ENCODE measurements at places on chromosomes 1 and 21.

DNA sequence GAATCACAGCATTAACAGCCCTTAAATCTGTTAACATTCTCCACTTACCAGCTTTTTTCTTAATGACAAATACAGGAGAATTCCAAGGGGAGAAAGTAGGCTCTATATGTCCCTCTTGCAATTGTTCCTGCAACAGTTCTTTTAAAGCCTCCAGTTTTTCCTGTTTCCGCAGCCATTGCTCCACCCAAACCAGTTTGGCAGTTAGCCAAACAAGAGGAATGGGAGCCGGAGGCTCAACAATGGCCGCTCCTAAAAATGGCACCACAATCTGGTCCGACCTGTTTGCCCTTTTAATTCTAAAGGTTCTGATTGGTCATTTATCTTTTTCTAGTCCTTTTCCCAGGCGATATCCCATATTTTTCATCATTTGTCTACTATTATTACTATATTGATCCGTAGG is 14.0 kb upstream of the L1TD1 start:
- no peak for DNase-seq

DNA sequence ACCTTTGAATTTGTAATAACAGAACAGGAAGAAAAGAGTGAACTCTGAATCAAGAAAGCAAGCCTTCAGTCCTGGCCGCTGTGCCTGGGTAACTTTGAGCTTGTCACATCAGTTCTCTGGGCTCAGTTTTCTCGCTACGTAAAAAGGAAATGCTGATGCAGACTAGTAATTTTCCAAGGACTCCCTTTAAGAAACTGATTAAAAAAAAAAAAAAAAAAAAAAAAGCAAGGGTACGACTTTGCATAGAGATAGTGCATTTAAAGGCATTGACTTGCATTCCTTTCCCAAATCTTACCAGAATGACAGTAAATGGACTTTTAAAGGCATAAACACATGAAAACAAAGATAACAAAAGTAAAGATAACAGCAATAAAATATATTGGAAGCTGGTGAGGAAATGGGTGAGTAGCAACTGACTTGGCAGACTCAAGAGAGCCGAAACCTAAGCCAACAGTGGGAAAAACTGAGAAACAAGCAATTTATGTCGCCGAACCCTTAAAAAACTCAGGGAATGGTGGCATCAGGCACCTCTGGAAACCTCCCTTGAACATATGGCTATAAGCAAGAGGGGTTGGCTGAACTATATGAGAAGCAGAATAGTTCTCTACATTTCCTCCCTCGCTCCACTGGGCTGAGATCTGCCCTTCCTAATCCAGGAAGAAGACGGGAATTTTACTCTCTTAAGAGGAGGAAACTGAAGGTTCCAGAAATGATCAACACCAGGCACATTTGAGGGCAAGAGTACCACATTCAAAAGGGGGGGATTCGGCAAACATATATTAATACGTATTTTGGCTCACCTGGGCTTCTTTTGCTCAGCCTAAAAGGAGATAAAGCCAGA is 189.2 kb downstream of the CDC7 start:
- no peak for DNase-seq

- no peak for DNase-seq
These were observed 755.0 kb downstream of the LTN1 start for GRCh38 chr21:28237661-28238060.

- no peak for DNase-seq
These were observed 77.6 kb downstream of the MATN1 start for GRCh38 chr1:30645807-30646206.

GRCh38 chr21:31618696-31619430 is 40.6 kb upstream of the SOD1 start:
- DNase-seq = no peak

DNA sequence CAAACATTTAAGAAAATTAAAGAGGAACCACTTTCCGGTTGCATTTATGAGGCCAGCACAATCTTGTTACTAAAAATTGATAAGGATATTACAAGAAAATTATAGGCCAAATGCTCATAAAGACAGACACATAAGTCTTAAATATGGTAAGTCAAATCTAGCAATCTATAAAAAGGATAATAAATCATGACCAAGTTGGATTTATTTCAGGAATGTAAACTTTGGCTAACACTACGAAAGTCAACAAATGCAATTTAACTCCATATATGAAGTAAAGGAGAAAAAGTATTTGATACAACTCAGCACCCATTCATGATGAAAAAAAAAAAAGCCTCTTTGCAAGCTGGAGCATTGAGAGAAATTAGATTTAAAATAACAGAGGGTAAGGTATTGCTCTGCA is 6.3 kb downstream of the HHAT start:
- no peak for DNase-seq

DNA sequence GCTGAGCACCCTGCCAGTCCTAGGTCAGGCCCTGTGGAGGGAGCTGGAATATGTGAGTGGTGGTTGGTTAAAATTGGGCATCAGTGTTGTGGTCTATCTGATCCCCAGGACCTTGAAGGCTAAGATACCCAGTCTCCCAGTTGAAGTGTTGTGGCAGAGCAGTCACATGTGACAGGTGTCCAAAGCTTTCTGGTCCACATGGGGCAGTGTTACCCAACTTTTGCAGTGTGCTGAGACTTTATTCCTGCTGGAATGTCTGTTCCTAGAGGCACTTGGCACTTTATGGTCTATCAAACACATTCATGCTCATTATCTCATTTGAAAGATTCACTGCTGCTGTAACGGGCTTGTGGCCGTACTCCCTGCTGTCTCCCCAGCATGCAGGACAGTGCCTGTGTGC is 21.0 kb upstream of the LORICRIN start:
- DNase-seq = no peak

Data from activated CD4-positive, alpha-beta T cell treated with anti-CD3 and anti-CD28 coated beads for 4 hours (primary cell).